Fibroblast of skin of abdomen (primary cell): ENCODE measurements at places on chromosomes 7 and 10.

DNA sequence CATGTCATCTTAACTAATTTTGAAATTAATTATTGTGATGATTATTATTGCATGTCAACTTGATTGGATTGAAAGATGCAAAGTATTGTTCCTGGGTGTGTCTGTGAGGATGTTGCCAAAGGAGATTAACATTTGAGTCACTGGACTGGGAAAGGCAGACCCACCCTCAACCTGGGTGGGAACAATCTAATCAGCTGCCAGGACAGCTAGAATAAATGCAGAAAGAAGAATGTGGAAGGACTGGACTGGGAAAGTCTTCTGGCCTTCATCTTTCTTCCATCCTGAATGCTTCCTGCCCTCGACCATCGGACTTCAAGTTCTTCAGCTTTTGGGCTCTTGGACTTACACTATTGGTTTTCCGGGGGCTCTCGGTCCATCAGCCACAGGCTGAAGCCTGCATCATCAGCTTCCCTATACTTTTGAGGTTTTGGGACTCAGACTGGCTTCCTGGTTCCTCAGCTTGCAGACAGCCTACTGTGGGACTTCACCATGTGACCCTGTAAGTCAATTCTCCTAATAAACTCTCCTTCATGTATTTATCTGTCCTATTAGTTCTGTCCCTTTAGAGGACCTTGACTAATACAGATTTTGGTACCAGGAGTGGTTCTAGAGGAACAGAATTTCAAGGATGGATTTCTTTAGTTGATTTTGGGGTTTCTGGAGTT, 959.8 kb downstream of the ANKRD7 start:
- DNase-seq = no peak

DNA sequence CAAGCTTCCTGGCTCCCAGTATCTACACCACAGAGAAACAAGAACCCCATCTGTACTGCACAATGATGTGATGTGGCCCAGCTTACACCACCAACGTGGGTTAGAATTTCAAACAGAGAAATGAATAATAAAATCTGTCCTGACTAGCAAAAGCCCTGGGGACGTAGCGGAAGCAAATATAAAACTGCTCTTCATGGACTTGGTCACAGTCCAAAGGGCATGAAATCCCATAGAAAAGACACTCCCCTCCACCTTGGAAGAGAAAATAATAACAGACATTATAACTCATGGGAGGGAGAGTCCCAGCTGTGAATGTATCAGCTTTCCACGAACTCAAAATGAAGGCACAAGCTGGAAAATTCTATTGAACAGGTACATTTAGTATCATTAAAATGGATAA, 205.3 kb upstream of the GALNT17 start:
- DNase-seq = no peak

- no peak for DNase-seq
Observed at GRCh38 chr7:158482480-158482879, 105.1 kb downstream of the PTPRN2 start.

GRCh38 chr7:21966271-21966670, 20.6 kb upstream of the CDCA7L start:
- no peak for DNase-seq

GRCh38 chr7:81407094-81407493, 362.8 kb downstream of the HGF start:
- peak; percentile 13 for DNase-seq

GRCh38 chr10:2885288-2886278, 181.8 kb upstream of the PFKP start:
- DNase-seq = no peak

DNA sequence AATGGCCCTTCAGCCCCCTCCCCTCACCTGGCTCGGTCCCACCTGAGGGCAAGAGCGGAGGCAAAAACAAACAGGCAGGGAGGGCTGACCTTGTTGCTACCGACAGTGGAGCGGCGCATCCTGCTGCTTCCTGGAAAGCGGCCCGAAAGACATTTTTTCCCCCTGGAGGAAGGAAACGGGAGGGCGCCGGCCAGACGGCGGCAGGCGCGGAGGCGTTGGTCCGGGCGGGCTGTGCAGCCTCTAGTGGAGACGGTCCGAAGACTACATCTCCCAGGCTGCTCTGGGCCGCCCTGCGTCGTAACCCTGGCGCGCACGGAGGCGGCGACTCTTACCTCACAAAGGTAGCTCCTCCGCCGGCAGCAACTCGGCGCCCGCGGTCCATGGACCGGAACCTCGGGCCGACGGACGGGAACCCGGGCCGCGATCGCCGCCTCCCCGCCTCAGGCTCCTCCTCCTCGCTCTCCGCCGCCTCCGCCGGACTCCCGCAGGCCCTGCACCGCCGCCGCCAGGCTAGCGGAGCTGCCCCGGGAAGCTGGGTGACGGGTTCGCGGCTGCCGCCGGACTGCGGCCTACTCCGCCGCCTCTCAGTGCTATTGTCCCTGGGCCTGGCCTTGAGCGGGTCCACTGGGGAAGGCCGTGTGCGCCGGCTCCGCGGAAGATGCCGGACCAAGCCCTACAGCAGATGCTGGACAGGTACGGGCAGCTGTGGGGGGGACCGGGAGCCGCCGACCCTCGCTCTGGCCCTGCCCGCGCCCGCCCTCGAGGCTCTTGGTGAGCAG, at the start of the genes CPEB3 and MARCHF5:
Gene CPEB3, minus strand, starts transcription at position 242 of the 779 bp plus-strand sequence. CDS start 50,728 bp downstream, outside the sequence.
Gene MARCHF5, plus strand, starts transcription at position 331 of the 779 bp plus-strand sequence. Its CDS starts 328 bp downstream, at position 659.
- DNase-seq = peak; percentile 95

DNA sequence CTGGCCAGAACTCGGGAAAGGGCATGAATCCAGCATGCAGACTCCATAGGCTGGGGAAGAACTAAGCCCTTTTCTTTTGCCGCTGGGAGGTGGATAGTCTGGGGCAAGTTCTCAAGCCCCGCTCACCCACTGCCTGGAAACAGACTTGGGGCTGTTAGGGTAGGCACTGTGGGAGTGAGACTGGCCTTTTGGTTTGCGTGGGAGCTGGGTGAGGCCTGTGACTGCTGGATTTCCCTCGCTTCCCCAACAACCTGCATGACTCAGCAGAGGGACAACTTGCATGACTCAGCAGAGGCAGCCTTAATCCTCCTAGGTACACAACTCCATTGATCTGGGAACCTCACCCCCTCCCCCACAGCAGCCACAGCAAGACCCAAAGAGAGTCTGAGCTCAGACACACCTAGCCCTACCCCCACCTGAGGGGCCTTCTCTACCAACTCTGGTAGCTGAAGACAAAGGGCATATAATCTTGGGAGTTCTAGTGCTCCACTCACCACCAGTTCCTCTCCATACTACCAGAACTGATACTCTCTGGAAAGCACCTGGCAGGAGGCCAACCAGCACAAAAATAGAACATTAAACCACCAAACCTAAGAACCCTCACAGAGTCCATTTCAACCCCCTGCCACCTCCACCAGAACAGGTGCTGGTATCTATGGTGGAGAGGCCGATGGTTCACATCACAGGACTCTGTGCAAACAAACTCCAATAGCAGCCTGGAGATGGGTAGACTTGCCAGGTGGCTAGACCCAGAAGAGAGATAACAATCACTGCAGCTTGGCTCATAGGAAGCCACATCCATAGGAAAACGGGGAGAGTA, 81.4 kb upstream of the LAMB4 start:
- peak; percentile 41 for DNase-seq

- no peak for DNase-seq
Observed at GRCh38 chr7:11714676-11715075, 117.3 kb downstream of the THSD7A start.

- peak; percentile 88 for DNase-seq
Observed at GRCh38 chr7:135716677-135717238, 11.2 kb downstream of the SLC13A4 start.

DNA sequence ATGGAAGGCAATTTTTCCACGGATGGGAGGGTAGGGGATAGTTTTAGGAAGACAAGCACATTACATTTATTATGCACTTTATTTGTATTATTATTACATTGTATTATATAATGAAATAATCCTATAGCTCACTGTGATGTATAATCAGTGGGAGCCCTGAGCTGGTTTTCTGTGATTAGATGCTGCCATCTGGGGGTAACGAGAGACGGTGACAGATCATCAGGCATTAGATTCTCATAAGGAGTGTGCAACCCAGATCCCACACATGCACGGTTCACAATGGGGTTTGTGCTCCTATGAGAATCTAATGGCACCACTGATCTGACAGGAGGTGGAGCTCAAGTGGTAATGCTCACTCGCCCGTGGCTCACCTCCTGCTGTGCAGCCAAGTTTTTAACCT, 103.9 kb upstream of the STK17A start:
- DNase-seq = no peak

DNA sequence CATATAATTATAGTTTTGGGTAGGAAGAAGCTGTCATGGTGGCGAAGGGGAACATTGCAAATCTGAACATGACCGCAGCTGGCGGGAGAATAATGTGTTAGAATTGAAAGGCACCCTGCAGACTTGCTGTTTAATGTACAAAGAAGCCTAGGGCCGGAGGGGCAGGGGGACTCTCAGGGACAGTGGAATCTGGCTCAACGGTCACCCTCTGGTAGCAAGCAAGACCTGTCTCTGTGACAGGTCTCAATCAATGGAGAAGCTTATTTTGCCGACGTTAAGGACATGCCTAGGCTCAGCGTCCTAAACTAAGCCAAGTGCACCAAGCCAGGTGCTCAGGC, 177.3 kb downstream of the NSUN6 start:
- no peak for DNase-seq

DNA sequence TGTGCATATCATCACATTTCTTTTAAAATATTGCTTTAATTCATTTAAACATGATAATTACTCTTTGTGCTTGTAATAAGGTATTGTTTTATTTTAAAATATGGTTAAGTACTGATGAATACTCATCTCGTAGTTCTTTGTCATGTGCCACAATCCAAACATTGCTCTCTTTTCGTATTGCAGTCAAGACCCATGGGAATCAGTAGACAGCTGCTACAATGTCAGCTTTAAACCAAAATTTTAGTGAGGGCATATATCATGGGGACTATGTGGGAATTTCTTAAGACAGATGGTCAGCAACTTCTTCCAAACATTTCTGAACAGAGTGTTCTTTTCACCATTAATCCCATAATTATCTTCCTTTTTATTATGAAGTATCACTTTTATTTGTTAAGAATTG, 77.2 kb upstream of the FZD1 start:
- DNase-seq = no peak

- peak; percentile 12 for DNase-seq
Observed at GRCh38 chr7:34675749-34676374, 17.8 kb downstream of the NPSR1 start.

- DNase-seq = no peak
Observed at GRCh38 chr10:21505711-21506278, 19.7 kb downstream of the SKIDA1 start.
